Glomerular endothelial cell (primary cell): ENCODE measurements at places on chromosomes 1 and 21.

DNA sequence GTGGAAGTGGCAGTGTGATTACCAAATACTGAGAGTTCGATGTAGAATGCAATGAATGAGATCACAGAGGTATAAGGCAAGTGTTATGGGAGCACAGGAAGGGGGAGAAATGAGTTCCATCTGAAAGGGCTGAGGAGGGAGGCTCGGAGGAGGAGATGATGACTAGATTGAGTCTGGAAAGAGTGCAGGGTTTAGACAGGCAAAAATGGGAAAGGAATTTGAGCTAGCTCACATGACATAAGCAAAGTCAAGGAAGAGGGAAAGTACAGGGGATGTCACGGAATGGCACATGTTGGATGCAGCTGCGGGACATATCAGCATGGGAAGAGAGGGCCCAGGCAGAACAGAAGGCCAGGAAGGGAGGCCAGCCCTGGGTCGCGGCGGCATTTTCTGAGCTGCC is 132.7 kb downstream of the RUNX1 start:
- DNase-seq = no peak

GRCh38 chr1:31793086-31793485 is 22.7 kb downstream of the SPOCD1 start:
- no peak for DNase-seq

DNA sequence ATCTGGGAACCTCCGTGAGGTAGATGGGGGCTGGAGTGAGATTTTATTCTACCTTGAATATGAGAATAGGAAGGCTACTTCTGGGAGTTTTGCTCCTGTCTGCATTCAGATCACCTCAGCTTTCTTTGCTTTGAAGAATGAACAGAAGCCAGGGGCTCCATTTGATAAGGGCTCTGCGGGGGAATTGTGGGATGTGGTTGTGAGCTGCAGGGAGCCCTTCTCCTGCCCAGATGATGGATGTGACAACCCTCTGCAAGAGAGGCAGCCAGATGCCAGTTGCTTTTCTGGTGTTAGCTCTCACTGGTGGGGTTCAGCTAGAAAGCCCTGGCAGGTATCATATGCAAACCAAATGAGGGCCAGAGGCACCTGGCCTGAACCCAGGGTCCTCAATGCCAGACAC is 21.5 kb downstream of the IER5 start:
- no peak for DNase-seq

GRCh38 chr1:154502066-154502743 is at the start of the genes SHE and TDRD10:
TSS of gene SHE (minus strand) at chr1:154502412. CDS start at chr1:154502026, 386 bp downstream.
TSS of gene TDRD10 (plus strand) at chr1:154502219. CDS start at chr1:154506904, 4,685 bp downstream.
- no peak for DNase-seq

DNA sequence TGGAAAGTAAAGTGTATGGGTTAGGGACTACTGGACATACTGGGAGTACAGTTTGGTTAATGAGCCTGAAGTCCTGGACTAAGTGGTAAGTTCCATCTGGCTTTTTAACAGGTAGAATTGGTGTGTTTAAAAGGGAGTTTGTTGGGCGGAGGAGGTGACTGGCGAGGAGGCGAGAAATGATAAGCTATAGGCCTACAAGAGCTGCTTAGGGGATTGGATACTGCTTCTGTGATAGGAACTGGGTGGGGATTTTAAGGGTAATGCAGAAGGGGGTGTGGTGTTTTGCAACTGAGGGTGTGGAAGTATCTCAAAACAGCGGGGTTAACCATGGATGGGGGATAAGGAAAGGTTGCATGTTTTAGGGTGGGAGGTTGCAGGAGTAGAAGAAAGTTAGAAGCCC is 3.5 kb downstream of the ERVH48-1 start:
- DNase-seq = no peak

DNA sequence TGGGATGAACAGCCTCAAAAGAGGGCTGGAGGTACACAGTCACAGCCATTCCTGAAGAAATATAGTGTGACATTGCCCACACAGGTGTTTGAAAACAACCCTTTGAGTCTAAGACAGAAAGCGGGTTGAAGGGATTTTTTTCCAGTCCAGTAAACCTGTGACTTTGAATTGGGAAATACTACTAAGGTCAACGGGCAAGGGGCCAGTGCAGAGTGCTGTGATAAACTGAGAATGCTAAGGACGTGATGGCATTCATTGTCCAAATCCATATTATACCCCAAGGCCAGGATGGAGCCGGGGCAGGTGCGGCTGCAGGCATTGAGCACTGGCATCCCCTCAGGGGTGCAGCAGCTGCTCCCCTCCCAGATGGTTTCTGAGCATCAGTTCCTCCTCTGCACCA is 36.6 kb downstream of the KIAA0040 start:
- no peak for DNase-seq
